Stimulated activated CD4-positive, alpha-beta T cell treated with anti-CD3 and anti-CD28 coated beads, Interleukin-12 subunit alpha, Interleukin-12 subunit beta, amount 100 ng/mL, for 4 hours (primary cell): ENCODE measurements at places on chromosomes 2 and 18.

DNA sequence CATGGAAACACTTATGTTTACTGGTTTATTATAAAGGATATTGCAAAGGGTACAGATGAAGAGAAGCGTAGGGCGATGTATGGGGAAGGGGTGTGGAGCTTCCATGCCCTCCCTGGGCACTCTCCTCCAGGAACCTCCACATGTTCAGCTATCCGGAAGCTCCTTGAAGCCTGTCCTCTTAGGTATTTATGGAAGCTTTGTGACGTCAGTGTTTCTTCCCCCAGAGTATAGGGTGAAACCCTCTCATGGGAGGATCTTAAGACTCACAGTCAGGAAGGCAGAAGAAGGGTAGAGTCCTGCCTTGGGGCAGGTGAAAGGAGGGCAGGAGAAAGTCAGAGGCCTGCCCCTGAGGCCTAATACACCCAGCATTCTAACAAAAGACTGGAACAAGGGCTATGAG lies 61.3 kb upstream of the CREB1 start:
- no peak for DNase-seq

GRCh38 chr2:65070856-65071255 lies 14.6 kb downstream of the CEP68 start:
- no peak for DNase-seq

GRCh38 chr18:69599377-69599776 lies 198.7 kb downstream of the DOK6 start:
- DNase-seq: no peak

DNA sequence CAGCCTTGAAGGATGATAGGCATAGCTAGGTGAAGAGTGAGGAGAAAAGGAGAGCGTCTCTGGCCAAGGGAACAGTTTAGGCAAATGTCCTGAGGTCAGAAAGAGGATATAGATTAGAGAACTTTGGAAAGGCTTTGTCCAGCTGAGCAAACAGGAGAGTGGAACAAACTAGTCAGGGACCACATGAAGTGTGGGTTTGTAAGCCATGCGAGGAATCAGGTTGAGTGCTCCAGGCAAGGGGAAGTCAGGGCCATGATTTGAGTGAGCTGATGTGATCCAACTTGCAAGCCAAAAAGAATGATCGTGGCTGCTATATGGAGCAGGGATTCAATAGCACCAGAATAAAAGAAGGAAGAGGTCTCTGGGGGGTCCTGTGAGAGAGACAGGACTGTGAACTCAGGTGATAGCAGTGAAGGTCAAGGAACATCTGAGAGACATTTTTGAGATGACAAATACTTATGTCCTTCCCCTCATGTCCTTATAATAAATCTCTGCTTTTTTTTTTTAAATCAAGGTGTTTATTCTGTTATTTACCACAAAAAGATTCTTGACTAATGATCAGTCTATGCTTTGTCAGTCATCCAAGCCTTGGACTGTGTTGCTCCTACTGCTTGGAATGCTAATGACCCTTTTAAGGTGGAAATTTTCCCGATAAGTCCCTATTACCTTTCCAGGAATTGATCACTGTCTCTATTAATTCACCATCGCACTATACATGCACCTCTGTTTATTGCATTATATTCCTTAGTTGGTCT lies 472.6 kb downstream of the TXNL1 start:
- DNase-seq: no peak

- DNase-seq: no peak
Observed at GRCh38 chr2:201891676-201892075, 85.3 kb downstream of the CDK15 start.

GRCh38 chr2:118847762-118848172 lies 319 bp upstream of the EN1 start:
- DNase-seq: no peak
